SW480 (cell line): ENCODE measurements at places on chromosomes 3 and 15.

DNA sequence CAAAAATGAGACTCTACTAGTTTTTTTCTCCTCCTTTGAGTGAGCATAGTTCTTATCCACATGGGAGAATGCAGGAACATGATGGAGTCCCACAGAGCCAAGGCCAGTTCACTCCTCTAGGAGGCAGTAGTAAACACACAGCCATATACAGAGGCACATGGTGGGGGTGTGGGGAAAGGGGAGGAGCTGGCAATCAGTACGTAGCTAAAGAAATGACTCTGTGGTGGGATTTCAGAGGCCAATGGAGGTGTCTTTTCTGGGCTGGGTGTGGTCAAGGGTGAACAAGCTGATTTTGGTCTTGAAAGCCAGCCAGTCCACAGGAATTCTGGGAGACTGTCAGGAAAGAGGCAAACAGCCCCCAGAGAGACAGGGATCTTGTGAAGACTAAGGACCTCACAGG lies 6.6 kb upstream of the RAB11A start:
- peak; percentile 82 for DNase-seq

GRCh38 chr3:190180268-190180667 lies 59.6 kb upstream of the P3H2 start:
- DNase-seq: no peak

DNA sequence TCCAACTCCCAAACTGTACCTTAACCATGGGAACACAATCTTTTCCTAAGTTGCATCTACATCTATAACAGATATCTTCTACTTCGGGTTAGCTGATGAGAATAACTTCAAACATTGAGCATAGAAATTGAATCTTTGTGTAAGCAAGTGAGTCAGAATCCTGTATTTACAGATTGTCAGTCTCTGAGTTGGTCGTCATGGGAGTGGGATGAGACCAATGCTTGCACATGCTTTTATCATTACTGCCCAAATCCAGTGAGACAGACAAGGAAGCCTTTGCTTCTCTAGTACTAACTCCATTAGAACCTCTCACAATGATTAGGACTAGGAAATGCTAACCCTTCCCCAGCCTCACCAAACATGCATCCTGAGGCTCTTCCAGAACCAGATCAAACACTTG lies 587.1 kb upstream of the ZNF717 start:
- DNase-seq: no peak

DNA sequence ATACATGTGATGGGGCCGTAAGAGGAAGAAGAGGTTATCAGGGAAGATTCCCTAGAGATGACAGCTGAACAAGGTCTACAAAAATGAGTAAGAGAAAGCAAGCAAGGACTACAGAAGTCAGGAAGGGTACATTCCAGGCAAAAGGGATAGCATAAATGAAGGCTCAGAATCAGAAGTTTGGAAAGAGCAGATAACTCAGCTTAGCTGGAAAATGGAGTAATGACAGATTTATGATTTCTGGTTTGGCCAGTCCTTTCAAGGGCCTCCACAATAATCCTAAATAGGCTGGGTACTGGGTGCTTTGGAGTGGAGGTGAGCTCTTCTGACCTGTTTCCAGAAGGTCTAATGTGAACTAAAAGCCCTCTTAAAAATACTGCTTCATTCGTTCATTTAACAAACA lies 110.7 kb downstream of the MYO5A start:
- DNase-seq: no peak

- DNase-seq: no peak
Measured at GRCh38 chr3:128107834-128108233, 15.8 kb downstream of the RUVBL1 start.

DNA sequence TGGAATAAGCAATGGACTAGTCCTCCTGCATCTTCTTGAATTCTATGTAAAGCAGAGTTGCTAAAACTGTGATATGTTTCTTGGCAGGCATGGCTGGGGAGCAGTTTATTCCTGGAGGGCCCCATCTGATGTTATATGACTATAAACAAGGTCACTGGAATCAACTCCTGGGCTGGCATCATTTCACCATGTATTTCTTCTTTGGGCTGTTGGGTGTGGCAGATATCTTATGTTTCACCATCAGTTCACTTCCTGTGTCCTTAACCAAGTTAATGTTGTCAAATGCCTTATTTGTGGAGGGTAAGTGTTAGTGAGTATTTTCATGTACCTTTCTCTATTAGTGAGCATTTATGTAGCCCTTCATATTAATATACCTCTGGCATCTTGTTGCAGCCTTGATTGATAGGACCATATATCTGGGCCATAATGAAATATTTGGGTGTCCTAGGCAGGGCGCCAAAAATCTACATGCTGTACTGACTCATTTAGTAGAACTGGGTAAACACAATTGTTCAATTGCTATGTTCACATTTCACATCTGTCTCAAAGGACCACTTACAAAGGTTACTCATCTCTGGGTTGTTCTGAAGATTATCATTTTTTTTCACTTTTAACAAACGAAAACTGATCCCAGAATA lies 52.6 kb upstream of the ADGRG7 start:
- no peak for DNase-seq

GRCh38 chr3:64067506-64068346 lies 44.4 kb upstream of the PSMD6 start:
- DNase-seq: no peak

DNA sequence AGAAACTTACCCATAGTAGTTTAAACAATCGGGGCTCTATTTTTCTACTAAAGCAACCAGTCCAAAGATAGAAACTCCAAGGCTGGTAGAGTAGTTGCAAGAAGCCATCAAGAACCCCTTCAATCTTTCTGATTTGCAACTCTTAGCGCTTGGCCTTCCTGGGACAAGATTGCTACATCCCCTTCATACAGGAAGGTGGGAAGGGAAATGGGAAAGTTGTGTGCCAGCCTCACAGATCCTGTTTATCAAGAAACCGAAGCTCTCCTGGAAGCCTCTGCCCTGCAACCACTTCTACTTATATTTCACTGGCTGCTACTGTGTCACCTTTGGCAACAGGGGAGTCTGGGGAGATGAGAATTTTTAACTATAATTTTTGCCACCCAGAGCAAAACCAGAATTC lies 46.2 kb downstream of the OSBPL10 start:
- DNase-seq: no peak

GRCh38 chr3:72932416-72932815 lies 44.6 kb downstream of the GXYLT2 start:
- no peak for DNase-seq

GRCh38 chr3:52531860-52532516 lies 1.7 kb downstream of the NT5DC2 start:
- DNase-seq: no peak

- peak; percentile 42 for DNase-seq
Measured at GRCh38 chr3:111803123-111803593, 55.9 kb upstream of the PHLDB2 start.

GRCh38 chr15:77821188-77821958 lies 188.7 kb upstream of the LINGO1 start:
- DNase-seq: peak; percentile 63

DNA sequence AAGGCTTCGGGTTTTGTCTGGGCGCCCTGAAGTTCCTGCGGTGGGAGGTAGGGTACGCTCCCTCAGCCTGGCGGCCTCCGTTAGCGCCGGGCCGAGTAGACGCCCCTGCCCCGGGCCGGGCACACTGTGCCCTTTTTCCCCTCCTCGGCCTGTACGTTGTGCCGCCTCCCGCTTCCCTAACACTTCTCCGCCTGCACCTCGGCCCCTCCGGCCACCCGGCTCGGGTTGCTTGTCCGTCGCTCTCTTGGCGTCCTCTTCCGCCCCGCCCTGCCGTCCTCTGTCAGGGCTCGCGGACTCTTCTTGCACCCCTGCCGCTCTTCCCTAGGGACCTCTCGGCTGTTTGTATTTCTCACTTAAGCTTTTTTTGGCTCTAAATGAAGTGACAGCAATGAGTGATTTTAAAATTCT lies 384 bp downstream of the KNL1 start:
- peak; percentile 76 for DNase-seq

- no peak for DNase-seq
Measured at GRCh38 chr3:140500473-140500872, 177.4 kb upstream of the TRIM42 start.

- no peak for DNase-seq
Measured at GRCh38 chr15:97992823-97993222, 32.3 kb downstream of the ARRDC4 start.

- peak; percentile 84 for DNase-seq
Measured at GRCh38 chr3:152269831-152270734, 1.4 kb downstream of the MBNL1 start.

GRCh38 chr3:48276911-48277641 lies 36.2 kb downstream of the ZNF589 start:
- DNase-seq: no peak

- no peak for DNase-seq
Measured at GRCh38 chr3:128036119-128036518, 16.1 kb upstream of the SEC61A1 start.

DNA sequence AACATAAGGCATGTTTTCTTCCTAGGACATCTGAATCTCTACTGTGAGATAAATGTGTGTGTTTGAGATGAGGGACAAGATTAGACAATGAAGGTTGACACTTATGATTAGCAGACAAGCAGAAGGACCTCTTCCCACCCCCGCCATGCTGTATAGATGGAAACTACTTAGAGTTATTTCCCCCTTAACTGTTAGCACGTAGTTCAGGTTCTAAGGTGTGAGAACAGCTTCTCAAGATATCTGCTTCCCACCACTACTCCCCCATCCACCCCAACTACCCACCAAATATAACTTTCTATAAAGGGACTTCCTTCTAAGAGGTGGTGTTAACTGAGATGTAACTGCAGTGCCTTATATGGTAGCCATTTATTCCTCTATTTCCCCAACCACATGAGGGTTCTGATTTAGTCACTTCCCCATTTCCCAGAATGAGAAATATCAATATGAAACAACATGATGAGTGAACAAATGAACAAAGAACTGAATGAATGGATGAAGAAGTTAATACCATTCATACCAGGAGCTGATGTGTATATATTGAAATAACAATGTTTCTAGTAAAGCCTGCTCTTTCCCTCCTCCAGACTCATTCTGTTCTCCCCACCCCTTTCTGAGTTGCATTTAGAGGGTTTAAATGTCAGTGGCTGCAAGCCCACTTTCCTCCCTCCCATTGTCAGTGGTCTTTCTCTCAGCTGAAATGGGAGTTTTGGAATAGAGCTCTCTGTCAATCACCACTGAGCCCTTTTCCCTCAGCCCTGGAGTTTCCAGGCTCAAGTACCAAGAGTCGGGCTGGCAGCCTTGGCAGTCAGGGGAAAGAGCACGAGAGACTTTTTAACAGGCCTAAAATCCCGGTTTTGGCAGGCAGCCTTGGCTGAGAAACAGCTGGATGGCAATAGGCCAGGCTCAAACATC lies 7.7 kb upstream of the RFTN1 start:
- no peak for DNase-seq

DNA sequence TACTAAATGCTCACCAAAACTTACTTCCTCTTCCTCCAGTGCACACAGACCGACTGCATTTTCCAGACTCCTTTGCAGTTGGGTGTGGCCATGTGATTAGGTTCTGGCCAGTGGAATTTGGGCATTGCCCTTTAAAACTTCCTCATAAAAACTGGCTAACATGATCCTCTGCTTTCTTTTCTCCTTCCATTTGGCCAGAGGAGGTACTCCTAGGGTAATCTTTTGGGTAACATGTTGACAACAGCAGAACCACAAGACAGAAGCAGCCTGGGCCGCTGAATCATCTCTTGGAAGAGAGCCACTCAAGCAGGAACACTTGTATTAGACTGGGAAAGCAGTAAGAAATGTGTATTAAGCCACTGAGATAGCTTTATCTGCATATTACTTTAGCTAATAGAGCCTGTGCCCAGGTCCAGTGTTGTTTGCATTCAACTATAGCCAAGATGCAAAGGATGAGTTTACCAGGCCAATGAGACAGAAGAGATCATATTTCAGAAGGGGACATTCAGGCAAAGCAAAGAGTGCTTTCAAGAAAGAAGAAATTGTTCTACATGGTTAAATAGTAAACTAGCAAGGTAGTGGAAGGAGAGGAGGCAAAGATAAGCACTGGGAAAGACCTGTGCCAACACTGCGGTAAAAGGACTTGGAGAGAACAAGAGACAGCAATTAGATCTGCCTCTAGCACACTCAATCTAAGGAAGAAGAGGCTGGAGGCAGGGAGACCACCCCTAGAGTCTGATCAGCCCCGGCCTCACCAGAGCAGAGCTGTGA lies 79.8 kb downstream of the PLCH1 start:
- no peak for DNase-seq

- no peak for DNase-seq
Measured at GRCh38 chr3:52186729-52187128, 11.2 kb upstream of the ALAS1 start.

GRCh38 chr3:160280836-160281235 lies 55.6 kb downstream of the C3orf80 start:
- no peak for DNase-seq

DNA sequence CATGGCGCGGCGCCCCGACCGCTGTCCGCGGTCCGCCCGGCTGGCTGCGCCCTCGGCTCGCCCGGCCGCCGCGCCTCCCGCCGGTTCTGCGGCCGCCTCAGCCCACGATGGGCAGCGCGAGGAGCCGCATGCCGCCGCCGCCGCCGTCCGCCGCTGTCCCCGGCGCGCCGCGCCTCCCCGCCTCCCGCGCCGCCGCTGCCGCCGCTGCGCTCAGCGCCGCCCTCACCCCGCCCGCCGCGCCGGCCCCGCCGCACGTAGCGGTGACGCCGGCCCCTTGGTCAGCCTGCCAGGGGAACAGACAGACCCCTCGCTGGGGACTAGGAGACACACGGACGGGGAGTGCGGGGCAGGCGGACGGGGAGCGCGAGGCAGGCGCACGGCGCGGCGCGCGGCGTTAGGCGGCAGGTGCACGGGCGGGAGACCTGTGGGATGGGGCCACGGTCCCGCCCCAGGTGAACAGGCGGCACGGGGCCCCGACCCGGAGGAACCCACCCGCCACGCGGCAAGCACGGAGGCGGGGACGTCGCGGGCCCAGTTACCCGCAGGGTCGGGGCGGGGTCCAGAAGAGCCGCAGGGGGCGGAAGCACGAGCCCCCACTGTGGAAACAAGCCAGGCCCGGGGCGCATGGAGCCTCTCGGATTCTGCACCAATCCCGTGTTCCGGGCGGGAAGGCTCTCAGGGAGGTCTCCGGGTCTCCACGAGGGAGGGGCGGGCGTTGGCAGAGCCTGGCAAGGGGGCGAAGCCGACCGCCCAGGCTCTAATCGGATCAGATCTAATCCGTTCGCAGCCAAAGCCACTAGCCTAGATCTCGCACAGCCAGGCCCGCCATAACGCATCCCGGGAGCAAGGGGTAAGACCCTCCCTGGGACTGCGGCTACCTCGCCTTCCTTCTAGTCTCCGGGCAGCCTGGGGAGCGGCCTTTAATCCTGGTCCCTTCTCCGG lies at the start of gene CSPG5:
TSS of gene CSPG5 (minus strand) at position 175 of the 942 bp plus-strand sequence. CDS start at position 3, 172 bp downstream.
- no peak for DNase-seq

DNA sequence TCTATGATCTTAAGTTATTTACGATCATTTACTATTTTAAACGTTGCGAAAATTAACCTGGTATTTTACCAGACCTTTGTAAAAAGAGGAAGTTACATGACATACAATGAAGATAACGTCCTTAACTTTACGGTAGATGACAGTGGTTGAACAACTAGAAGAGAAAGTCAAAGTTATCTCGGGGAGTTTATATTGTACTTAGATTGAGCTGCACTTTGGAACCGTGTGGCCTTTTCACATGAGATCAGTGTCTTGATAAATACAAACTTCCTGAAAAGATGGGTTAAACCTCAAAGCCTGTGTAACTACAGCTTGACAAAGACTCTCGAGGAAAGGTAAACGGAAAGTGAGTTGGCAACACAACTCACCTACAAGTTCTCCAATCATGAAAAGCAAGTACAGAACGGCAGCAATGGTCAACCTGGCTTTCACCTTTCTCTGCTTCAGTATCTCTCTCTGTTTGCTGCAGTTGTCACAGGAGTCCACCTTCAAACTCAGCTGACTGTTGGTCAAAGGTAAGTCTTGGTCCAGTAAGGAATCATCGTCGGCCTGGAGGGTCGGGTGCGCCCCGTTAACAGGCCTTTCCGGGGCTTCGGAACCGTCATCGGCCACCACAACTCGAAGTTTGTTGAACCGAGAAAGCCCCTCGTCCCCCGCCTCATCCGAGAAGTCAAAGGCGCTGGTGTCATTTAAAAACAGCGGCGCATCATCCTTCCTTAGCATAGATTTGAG lies 793 bp downstream of the SLC30A4 start:
- DNase-seq: peak; percentile 31
